ENCODE measurements at places on chromosomes 5 and 9.
A peak's percentile ranks its signal among the peaks of the same experiment; 100 is the strongest.

DNA sequence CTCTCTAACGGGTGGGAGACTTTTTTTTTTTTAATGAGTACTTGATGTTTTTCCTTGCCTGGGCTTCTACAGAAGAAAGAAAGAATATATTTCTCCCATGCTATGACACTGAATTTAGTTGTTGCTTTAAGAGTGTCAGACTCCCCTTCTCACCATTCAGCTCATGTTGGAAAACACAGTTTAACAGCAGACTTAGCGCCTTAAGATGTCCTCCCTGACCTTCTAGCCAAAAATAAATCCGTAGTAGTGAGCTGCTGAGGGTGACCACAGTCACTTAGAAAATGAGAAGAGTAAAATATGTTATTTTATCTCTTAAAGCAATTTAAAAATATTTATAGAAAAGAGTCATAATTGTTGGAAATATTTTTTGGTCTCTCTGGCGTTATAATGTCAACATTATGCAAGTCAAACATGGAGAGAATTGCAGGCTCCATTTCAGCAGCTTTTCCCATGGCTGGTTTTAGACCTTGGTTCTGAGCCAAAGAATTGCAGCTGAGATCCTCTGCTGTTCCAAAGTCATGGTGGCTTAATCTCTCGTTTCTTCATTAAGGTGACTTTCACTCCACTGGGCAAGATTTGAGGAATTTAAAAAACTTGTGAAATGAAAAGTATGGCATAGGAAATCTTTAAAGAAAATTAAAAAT lies 143.5 kb downstream of the GHR start:
- peak overlapping the region; percentile 25 for H3K27ac ChIP-seq
- H3K27me3 ChIP-seq: no peaks in the 10 kb centered on the region

DNA sequence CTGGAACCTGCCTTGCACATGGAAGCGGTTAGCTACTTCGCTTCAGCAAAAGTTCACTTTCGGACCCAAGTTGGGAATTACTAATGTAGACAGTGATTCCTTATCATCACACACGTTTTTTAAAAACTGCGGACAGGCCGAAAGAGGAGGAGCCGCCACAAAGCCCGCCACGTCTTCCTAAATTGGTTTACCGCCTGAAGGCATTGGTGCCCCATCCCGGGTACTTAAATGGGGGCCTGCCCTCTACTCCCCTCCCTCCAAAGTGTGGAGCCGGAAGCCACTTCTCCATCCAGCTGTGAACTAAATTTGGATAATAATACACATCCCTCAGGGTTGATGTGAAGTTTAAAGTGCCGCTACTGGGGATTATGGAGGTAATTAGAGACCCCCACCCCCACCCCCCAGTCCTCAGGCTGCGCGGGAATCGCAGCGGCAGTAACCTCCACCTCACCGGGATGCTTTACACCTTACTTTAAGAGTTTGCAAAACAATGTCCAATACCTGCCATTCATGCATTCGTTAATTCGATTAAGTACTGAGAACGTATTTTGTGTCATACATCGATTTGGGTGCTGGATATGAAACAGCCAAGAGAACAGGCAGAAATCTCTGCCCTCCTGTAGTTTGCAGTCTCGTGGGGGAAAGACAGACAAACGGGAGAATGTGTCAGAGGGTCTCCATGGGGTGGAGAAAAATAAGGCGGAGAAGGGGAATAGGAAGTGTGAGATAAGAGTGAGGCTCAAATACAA lies 937 bp upstream of the MACROH2A1 start:
- H3K4me1 ChIP-seq: peaks cover 41% of the 10 kb centered on the region
- H3K36me3 ChIP-seq: no peaks in the 10 kb centered on the region
- peak overlapping the region; percentile 90 for H3K4me3 ChIP-seq
- H3K27me3 ChIP-seq: no peaks in the 10 kb centered on the region
- no peak overlapping the region for H3K27ac ChIP-seq

DNA sequence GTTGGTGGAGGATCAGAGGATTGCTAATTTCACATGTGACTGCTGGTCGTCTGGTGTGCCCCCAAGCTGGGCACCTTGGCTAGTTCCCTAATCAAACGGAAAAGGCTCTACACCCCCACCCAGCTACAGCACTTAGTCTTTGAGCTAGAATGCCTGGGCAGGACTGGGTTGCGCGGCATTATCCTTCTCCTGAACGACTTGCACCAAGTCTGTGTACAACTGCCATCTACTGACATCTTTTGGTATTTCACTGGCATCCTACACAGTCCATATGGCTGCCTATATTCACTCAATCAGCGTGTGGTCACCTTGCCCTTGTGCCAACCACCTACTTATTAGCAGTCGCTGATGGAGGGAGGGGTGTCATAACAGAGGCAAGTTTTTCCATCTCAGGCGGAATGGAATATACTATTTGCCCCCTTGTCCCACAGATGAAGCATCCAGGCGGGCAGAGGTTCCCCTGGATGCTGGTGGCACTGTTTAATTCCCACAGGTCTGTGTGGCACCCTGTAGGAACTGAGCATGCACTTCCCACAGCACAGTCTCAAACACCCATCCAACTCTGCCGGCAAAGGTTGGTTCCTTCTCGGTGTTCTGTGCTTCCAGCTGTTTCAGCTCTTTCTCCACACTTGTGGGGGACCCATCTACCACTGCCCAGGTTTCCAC lies 150.1 kb downstream of the OSTF1 start:
- no peaks in the 10 kb centered on the region for H3K27me3 ChIP-seq
- DNase-seq: no peak
- H3K4me3 ChIP-seq: no peak overlapping the region

- no peak overlapping the region for H3K27ac ChIP-seq
- H3K36me3 ChIP-seq: no peaks in the 10 kb centered on the region
- H3K4me1 ChIP-seq: no peaks in the 10 kb centered on the region
- H3K27me3 ChIP-seq: no peaks in the 10 kb centered on the region
- DNase-seq: no peak
Observed at GRCh38 chr5:164027738-164028137, 522.3 kb downstream of the MAT2B start.

DNA sequence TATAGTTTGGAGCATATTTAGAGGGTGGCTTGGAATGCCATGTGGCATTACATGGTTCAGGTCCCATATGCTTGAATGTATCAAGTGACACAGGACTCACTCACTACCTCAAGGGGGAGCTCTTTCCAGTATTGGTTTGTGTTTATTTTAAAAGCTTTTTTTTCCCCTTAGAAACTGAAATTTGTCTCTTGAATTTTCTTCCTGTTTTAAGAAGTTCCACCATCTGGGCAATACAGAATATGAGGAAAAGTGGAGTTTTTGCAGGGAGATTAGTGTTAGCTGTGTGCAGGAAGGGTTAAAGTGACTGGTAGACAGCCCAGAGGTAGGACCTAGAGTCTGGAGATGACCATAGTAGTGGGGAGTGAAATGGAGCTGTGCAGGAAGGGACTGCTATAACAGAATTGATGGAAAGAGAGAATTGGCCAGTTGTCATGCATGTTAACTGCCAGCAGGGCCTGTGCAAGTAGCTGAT lies 36.6 kb downstream of the CTNNA1 start:
- peaks cover 34% of the 10 kb centered on the region for H3K4me1 ChIP-seq
- H3K27ac ChIP-seq: no peak overlapping the region
- H3K36me3 ChIP-seq: no peaks in the 10 kb centered on the region
- no peak for DNase-seq

DNA sequence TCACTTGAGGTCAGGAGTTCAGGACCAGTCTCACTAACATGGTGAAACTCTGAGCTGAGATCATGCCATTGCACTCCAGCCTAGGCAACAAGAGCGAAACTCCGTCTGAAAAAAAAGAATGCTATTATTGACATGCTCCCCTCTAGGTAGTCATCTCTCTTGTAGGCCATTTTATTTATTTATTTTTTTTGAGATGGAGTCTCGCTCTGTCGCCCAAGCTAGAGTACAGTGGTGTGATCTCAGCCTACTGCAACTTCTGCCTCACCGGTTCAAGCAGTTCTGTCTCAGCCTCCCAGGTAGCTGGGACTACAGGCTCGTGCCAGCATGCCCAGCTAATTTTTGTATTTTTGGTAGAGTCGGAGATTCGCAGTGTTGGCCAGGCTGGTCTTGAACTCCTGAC lies 20.6 kb upstream of the NIM1K start:
- H3K27me3 ChIP-seq: no peaks in the 10 kb centered on the region
- no peak overlapping the region for H3K4me3 ChIP-seq
- no peak overlapping the region for H3K27ac ChIP-seq
- H3K36me3 ChIP-seq: no peaks in the 10 kb centered on the region
- H3K4me1 ChIP-seq: no peaks in the 10 kb centered on the region

DNA sequence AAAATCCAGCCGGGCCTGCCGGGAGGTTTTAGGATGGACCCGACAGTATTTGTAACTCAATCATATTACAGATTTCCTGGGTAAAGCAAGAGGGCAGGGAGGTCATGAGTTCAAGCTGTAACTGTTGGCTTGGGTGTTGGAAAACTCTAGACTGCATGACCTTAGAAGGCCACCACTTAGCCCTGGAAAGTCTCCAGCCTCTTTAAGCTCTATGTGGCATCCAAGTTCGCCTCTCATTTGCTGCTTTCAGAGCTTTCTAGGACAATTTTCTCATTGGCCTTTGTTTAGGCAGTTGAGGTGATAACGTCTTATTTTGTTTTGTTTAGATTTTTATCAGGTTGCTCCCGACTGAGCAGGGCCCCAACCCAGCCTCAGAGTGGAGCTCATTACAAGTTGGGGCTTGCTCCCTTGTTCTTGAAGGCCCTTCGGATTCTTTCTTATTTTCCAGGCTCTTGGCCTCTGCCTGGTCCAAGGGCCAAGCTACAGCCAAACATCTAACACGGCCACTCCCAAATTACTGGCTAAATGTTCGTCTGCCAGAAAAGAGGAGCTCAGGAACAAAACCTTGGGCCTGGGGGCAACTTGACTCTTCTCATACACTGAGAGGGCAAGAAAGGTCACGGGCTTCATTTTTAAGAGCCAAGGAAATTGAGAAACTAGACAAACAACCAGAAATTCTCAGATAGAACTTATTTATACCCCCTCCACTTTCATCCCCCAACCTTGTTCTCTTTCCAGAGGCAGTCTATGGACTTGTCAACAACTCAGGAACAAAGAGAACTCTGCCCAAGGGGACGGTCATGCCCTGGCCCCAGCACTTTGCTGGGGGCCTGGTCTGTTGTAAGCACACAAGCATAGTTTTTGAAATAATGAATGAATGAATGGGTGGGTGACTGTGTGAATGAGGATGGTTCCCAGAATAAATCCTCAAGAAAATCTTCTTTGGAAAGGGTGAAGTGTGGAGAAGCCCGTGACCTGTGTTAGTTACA lies 526.9 kb downstream of the BNC2 start:
- DNase-seq: no peak
- no peak overlapping the region for H3K4me3 ChIP-seq
- H3K27me3 ChIP-seq: no peaks in the 10 kb centered on the region
- peaks cover 26% of the 10 kb centered on the region for H3K4me1 ChIP-seq
- H3K27ac ChIP-seq: peak overlapping the region; percentile 66

- H3K4me3 ChIP-seq: no peak overlapping the region
- no peak for DNase-seq
- H3K27ac ChIP-seq: no peak overlapping the region
- H3K36me3 ChIP-seq: no peaks in the 10 kb centered on the region
- no peaks in the 10 kb centered on the region for H3K4me1 ChIP-seq
Observed at GRCh38 chr5:145316282-145316681, 518.9 kb downstream of the PRELID2 start.

DNA sequence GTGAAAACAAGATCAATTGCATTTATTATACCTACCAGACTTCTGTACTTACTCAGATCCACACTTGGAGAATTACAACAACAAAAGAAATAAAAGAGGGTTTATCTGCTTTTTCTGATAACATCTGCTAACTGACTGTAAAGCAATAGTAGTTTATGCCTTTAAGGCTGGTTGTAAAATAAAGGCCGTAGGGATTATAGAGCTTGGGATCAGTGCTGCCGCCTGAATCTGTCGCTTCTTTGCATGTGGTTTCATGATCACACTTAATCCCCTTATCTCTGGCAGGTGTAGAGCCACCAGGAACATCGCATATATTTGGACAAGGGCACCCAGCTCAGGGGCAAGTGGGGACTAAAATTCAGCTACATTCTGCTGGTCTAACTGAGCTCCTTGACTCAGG lies 146.7 kb downstream of the CCDC192 start:
- no peak overlapping the region for H3K4me3 ChIP-seq
- no peaks in the 10 kb centered on the region for H3K27me3 ChIP-seq
- no peaks in the 10 kb centered on the region for H3K4me1 ChIP-seq
- no peak overlapping the region for H3K27ac ChIP-seq

GRCh38 chr9:113998525-113999255 lies 79.4 kb downstream of the AMBP start:
- peaks cover 9% of the 10 kb centered on the region for H3K36me3 ChIP-seq
- H3K4me3 ChIP-seq: no peak overlapping the region
- H3K4me1 ChIP-seq: peaks cover 26% of the 10 kb centered on the region
- DNase-seq: peak; percentile 64

DNA sequence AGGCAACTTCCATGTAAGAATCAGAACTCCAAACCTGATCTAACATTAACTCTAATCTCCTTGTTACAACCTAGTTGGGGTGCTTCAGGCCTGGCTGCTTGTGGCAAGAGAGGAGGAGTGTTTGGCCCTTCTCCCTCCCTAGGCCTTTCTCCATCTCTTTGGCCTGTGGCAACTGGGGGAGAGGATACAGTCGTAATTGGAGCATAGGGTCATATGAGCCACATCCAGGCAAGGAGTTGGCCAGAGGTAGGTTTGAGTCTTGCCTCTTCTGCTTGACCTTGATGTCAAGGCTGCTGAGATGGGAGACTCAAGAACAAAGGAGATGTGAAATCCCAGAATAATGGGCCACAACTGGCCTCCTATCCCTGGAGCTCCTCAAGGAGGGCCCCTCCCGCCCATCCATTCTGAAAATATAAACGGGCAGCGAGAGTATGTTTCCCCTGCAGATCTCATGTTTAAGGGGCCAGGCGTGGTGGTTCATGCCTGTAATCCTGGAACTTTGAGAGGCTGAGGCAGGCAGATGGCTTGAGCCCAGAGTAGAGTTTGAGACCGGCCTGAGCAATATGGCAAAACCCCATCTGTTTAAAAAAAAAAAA lies 59.3 kb upstream of the ANGPTL2 start:
- H3K27ac ChIP-seq: no peak overlapping the region
- peaks cover 66% of the 10 kb centered on the region for H3K4me1 ChIP-seq
- H3K36me3 ChIP-seq: no peaks in the 10 kb centered on the region
- H3K4me3 ChIP-seq: no peak overlapping the region

GRCh38 chr5:72353046-72353445 lies 32.9 kb downstream of the PTCD2 start:
- no peak overlapping the region for H3K27ac ChIP-seq
- H3K4me1 ChIP-seq: no peaks in the 10 kb centered on the region
- H3K27me3 ChIP-seq: no peaks in the 10 kb centered on the region
- no peak for DNase-seq
- H3K36me3 ChIP-seq: no peaks in the 10 kb centered on the region
- no peak overlapping the region for H3K4me3 ChIP-seq

GRCh38 chr9:86022687-86023266 lies 76.6 kb downstream of the GOLM1 start:
- no peaks in the 10 kb centered on the region for H3K27me3 ChIP-seq
- no peak overlapping the region for H3K4me3 ChIP-seq
- no peak for DNase-seq
- H3K36me3 ChIP-seq: no peaks in the 10 kb centered on the region

DNA sequence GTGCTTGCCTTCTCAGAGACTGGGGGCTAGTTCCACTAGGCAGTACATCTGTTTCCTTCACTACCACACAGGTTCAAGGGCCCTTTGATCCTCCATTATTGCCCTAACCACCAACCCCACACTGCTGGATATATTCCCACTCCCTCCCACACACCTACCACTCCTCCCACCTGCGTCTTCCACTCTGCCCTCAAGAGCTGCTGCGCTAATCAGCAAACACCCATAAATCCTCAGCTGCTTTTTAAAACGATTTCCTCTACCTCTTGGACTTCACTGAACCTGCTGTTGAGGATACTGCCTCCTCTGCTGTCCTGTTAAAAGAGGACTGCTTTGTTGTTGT lies 120.9 kb downstream of the MAPKAP1 start:
- no peaks in the 10 kb centered on the region for H3K27me3 ChIP-seq
- H3K36me3 ChIP-seq: peaks cover 12% of the 10 kb centered on the region
- no peak overlapping the region for H3K27ac ChIP-seq
- no peak for DNase-seq

Measured in vagina (tissue), 2 donors.